MV-4-11 (cell line): ENCODE measurements at places on chromosomes 16 and 17.

DNA sequence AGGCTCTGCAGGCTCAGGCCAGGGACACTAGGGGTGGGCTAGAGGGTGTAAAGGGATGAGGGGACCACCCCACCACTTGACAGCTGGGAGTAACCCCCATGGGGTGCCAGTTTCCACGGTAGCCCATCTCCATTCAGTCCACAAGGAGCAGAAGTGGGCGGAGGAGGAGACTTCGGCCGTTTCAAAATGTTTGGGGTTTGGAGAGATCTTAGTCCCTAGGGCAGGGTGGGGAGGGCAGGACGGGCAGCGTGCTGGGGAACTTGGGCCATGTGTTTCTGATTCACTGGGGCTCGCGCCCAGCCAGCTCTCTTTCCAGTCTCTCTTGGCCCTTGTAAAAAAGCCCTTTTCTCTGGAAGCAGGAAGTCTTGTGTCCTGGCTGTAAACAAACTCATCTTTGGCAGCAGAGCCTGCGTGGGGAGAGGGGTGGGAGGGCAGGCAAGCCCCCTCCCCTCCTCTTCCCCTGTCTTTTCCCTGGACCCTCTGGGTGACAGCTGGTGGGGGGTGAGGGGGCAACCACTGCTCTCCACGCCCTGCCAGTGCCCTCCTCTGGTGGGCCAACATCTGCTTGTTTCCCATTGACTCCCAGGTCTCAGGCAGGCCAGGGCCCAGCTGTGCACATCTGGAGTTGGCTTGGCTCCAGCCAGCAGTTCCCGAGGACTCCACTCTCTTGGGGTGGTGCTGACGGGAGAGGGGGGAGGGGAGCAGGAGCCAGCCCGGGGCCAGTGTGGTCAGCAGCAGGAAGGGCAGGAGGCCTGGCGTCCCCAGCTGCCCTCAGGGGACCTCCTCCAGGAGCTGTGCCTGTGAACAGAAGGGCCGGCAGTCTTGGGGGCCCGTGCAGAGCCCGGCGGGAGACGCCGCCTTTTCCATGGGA, 8.1 kb downstream of the CYGB start:
- peak; percentile 42 for DNase-seq

GRCh38 chr17:81928544-81929252, 1.2 kb upstream of the MAFG start:
- DNase-seq: no peak

- DNase-seq: peak; percentile 89
These were observed 2.9 kb downstream of the SLC16A3 start for GRCh38 chr17:82231562-82232321.

DNA sequence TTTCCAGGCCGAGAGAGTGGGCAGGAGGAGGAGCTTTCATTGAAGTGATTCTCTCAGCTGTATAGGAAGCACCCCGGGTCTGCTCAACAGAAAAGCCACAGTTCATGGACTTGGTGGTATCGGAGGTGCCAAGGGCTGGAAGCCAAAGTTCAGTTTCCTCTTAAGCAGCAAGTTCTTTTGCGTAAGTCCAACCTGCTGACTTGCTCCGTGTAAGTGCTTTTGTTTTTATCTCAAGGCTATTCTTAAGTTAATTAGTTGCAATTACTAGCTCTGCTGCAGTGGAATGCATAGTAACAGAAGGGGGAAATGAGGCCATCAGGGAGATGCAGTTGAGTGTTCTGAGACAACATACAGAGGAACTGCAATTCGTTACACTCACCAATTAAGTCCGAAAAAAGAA, 44.6 kb downstream of the SMIM36 start:
- no peak for DNase-seq

GRCh38 chr17:50275279-50275678, 1.0 kb downstream of the TMEM92 start:
- DNase-seq: no peak

- DNase-seq: no peak
These were observed 6.7 kb downstream of the CBX8 start for GRCh38 chr17:79789943-79790804.
